ENCODE measurements at places on chromosomes 11 and 22.

DNA sequence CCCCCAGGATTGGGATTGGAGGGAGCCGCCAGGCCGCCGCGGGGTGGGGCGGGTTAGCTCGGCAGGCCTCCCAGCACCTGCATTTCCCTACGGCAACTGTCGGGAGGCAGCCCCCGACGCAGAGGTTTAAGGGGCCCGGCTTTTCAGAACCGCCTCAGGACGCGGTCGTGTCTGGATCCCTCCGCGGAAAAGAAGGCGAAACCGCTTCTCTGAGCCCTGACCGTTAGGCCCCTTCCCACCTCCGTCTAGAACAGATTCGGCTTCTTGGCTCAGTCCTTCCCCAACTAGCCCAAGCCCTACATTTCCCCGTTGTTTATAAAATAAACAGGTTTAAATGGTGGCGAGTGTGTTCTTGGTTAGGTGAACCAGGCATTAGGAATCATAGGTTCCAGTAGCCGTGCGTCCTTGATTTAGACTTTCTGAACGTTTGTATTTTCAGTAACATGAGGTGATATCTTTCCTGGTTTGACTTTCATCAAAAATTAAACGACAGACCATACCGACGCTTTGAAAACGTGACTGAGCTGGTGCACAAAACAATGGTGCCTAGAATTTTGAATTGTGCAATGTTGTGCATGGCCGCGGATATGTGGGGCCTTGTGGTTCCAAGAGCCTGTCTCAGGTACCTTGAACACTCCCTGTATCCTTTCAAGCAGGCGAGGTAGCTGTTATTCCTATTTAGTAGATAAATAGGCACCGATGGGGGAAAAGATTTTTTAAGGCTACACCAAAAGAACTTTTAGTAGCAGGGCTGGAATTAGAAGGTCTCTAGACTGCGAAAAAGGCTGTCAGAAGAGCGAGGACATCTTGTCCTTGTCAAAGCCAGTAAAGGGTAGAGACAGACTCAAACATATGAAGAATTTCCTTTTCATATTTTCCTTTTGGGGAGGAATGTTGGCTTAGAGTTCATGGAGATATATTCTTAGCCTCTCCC lies 1.2 kb upstream of the HSPA8 start:
- H3K36me3 ChIP-seq = peaks cover 34% of the 10 kb centered on the region
- peak; percentile 50 for DNase-seq
- H3K4me3 ChIP-seq = peak overlapping the region; percentile 76
- H3K27ac ChIP-seq = peak overlapping the region; percentile 99

- no peak overlapping the region for H3K4me3 ChIP-seq
- H3K4me1 ChIP-seq = no peaks in the 10 kb centered on the region
- H3K36me3 ChIP-seq = no peaks in the 10 kb centered on the region
- no peaks in the 10 kb centered on the region for H3K27me3 ChIP-seq
- H3K27ac ChIP-seq = no peak overlapping the region
Measured at GRCh38 chr22:47452184-47452583, 689.7 kb downstream of the TBC1D22A start.

GRCh38 chr11:86704710-86705109 lies 32.3 kb upstream of the ME3 start:
- H3K4me1 ChIP-seq = no peaks in the 10 kb centered on the region
- H3K27me3 ChIP-seq = no peaks in the 10 kb centered on the region
- DNase-seq = no peak
- H3K36me3 ChIP-seq = no peaks in the 10 kb centered on the region
- no peak overlapping the region for H3K4me3 ChIP-seq

GRCh38 chr11:47062736-47063135 lies 113.9 kb downstream of the ARFGAP2 start:
- H3K4me1 ChIP-seq = peaks cover 3% of the 10 kb centered on the region
- peaks cover 7% of the 10 kb centered on the region for H3K36me3 ChIP-seq
- H3K27me3 ChIP-seq = no peaks in the 10 kb centered on the region
- DNase-seq = no peak
- no peak overlapping the region for H3K27ac ChIP-seq
- no peak overlapping the region for H3K4me3 ChIP-seq

- H3K27ac ChIP-seq = no peak overlapping the region
- H3K4me1 ChIP-seq = no peaks in the 10 kb centered on the region
- no peaks in the 10 kb centered on the region for H3K36me3 ChIP-seq
- DNase-seq = no peak
- peaks cover 3% of the 10 kb centered on the region for H3K27me3 ChIP-seq
Measured at GRCh38 chr22:43944670-43945430, 10.4 kb upstream of the SAMM50 start.

- no peak overlapping the region for H3K4me3 ChIP-seq
- no peaks in the 10 kb centered on the region for H3K27me3 ChIP-seq
- no peaks in the 10 kb centered on the region for H3K4me1 ChIP-seq
- DNase-seq = no peak
- no peak overlapping the region for H3K27ac ChIP-seq
- H3K36me3 ChIP-seq = no peaks in the 10 kb centered on the region
Measured at GRCh38 chr11:90908074-90908473, 685.2 kb upstream of the CHORDC1 start.

GRCh38 chr22:44426981-44427380 lies 71.1 kb downstream of the RTL6 start:
- H3K4me1 ChIP-seq = peaks cover 2% of the 10 kb centered on the region
- DNase-seq = no peak
- no peak overlapping the region for H3K4me3 ChIP-seq
- no peak overlapping the region for H3K27ac ChIP-seq
- H3K36me3 ChIP-seq = no peaks in the 10 kb centered on the region
- H3K27me3 ChIP-seq = no peaks in the 10 kb centered on the region

- DNase-seq = no peak
- H3K4me3 ChIP-seq = no peak overlapping the region
- no peaks in the 10 kb centered on the region for H3K4me1 ChIP-seq
- no peak overlapping the region for H3K27ac ChIP-seq
Measured at GRCh38 chr11:46175401-46176002, 54.2 kb upstream of the PHF21A start.

DNA sequence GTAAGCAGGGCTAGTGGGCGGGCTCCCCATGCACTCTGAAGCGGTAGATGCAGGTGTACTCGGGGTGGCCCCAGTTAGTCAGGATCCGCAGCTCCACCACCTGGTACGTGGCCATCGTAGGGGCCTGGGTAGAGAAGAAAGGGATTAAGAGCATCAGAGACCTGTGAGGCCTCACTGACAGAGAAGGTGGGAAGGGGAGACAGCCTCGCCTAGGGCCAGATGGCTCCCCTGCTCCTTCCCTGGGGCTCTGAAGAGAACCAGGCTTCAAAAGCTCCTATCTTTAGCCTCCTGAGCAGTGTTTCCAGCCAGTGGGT lies 19.6 kb downstream of the SUN2 start:
- H3K4me1 ChIP-seq = peaks cover 24% of the 10 kb centered on the region
- H3K27me3 ChIP-seq = no peaks in the 10 kb centered on the region
- no peak overlapping the region for H3K4me3 ChIP-seq

- no peaks in the 10 kb centered on the region for H3K27me3 ChIP-seq
- H3K4me3 ChIP-seq = no peak overlapping the region
- no peak overlapping the region for H3K27ac ChIP-seq
- no peaks in the 10 kb centered on the region for H3K4me1 ChIP-seq
Measured at GRCh38 chr11:15945726-15946125, 410.6 kb downstream of the SOX6 start.

- H3K36me3 ChIP-seq = no peaks in the 10 kb centered on the region
- H3K27ac ChIP-seq = no peak overlapping the region
- no peaks in the 10 kb centered on the region for H3K27me3 ChIP-seq
- H3K4me1 ChIP-seq = peaks cover 27% of the 10 kb centered on the region
- DNase-seq = peak; percentile 13
- no peak overlapping the region for H3K4me3 ChIP-seq
Measured at GRCh38 chr11:799641-800316, 1.7 kb upstream of the SLC25A22 start.

GRCh38 chr22:31615940-31616314 lies 46.1 kb downstream of the PISD start:
- no peak overlapping the region for H3K4me3 ChIP-seq
- peaks cover 30% of the 10 kb centered on the region for H3K4me1 ChIP-seq
- H3K36me3 ChIP-seq = no peaks in the 10 kb centered on the region
- no peak overlapping the region for H3K27ac ChIP-seq
- no peaks in the 10 kb centered on the region for H3K27me3 ChIP-seq
- DNase-seq = no peak

GRCh38 chr11:78255919-78256318 lies 67.2 kb downstream of the USP35 start:
- no peaks in the 10 kb centered on the region for H3K27me3 ChIP-seq
- peak overlapping the region; percentile 34 for H3K27ac ChIP-seq
- no peak for DNase-seq
- peaks cover 21% of the 10 kb centered on the region for H3K4me1 ChIP-seq
- no peak overlapping the region for H3K4me3 ChIP-seq
- H3K36me3 ChIP-seq = no peaks in the 10 kb centered on the region

GRCh38 chr11:132402071-132402684 lies 1031.8 kb downstream of the NTM start:
- no peaks in the 10 kb centered on the region for H3K4me1 ChIP-seq
- H3K36me3 ChIP-seq = no peaks in the 10 kb centered on the region
- DNase-seq = peak; percentile 13
- no peak overlapping the region for H3K27ac ChIP-seq
- H3K27me3 ChIP-seq = peaks cover 59% of the 10 kb centered on the region
- H3K4me3 ChIP-seq = no peak overlapping the region

GRCh38 chr11:130613396-130613795 lies 165.0 kb downstream of the ADAMTS15 start:
- H3K27me3 ChIP-seq = no peaks in the 10 kb centered on the region
- H3K36me3 ChIP-seq = no peaks in the 10 kb centered on the region
- no peak for DNase-seq
- H3K4me3 ChIP-seq = no peak overlapping the region

DNA sequence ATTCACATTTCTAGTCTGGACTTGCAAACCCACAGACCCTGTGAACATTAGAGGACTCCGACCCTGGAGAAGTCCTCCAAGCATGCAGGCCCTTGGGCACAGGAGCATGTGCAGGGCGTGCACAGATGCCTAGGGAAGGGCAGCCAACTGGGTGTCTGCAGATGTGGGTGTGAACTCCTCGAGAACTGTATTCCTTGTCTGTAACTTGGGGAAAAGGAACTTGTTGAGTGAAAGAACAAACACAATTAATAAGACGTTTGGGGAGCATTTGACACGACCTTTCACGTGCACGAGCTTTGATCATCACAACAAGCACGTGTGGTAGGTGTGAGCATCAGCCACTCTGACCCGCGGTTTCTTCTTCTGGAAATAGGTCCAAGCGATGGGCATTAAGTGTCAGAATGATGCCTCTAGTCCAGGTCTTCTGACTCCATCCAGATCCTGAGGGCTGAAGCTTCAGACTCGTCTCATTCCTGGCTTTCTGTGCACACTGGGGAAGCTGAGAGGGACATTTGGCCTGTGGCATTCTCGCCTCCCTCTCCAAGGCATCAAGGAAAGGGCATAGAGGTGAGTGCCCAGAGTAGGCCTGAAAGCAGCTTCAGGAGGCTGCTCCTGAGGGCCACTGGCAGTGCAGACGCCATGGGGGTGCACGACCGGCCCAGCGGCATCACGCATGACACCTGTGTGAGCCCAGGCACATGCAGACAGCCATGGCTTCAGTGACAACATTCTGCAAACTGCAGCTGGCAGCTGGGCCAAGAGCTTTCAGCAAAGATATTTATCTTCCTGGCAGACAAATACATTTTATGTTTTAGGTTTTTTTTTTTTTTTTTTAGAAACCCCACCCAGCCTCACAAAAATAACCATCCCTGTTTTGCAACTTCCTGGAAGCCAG lies 32.5 kb downstream of the ALX4 start:
- DNase-seq = no peak
- H3K27me3 ChIP-seq = no peaks in the 10 kb centered on the region
- no peak overlapping the region for H3K27ac ChIP-seq
- no peak overlapping the region for H3K4me3 ChIP-seq
- H3K4me1 ChIP-seq = no peaks in the 10 kb centered on the region

- H3K36me3 ChIP-seq = no peaks in the 10 kb centered on the region
- peak overlapping the region; percentile 88 for H3K27ac ChIP-seq
- H3K4me3 ChIP-seq = peak overlapping the region; percentile 51
Measured at GRCh38 chr11:1863352-1864216, 10.7 kb downstream of the LSP1 start.

DNA sequence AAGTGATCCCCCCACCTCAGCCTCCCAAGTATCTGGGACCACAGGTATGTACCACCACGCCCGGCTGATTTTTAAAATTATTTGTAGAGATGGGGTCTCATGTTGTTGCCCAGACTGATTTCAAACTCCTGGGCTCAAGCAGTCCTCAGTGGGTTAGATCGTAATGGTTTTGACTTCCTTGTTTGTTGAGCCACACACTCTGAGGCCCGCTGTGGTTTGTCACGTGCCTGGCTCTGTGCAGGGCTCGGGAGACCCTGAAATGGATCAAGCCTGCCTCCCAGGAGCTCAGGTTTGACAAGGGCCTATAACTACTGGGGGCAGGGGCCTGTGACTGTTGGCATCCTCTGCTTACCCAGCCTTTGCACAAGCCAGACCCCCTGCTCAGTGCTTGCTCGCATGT lies 68.1 kb downstream of the MPPED1 start:
- no peak overlapping the region for H3K4me3 ChIP-seq
- H3K27me3 ChIP-seq = peaks cover 11% of the 10 kb centered on the region
- no peaks in the 10 kb centered on the region for H3K36me3 ChIP-seq
- no peak for DNase-seq
- H3K27ac ChIP-seq = no peak overlapping the region
- H3K4me1 ChIP-seq = no peaks in the 10 kb centered on the region

DNA sequence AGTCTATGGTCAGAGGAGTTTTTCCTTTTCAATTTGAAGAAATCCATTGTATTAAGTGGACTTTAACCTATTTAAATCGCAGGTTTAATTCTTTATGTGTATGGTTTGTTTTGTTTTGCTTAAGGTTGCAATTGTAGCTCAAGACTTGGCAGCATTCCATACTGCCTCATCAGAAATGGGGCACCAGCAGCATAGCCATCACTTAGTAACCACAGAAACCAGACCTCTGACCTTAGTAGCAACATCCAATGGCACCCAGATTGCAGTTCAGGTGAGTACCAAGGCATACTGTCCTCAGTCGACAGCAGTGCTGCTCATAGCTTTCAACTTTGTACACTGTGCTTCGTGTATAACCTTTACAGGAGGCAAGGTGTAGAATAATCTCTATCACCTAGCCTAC lies 48.4 kb upstream of the WEE1 start:
- no peaks in the 10 kb centered on the region for H3K36me3 ChIP-seq
- DNase-seq = no peak
- no peak overlapping the region for H3K4me3 ChIP-seq
- no peaks in the 10 kb centered on the region for H3K27me3 ChIP-seq
